Suppressor macrophage treated with lipopolysaccharide for 4 hours (primary cell): ENCODE measurements at places on chromosomes 11 and 22.

DNA sequence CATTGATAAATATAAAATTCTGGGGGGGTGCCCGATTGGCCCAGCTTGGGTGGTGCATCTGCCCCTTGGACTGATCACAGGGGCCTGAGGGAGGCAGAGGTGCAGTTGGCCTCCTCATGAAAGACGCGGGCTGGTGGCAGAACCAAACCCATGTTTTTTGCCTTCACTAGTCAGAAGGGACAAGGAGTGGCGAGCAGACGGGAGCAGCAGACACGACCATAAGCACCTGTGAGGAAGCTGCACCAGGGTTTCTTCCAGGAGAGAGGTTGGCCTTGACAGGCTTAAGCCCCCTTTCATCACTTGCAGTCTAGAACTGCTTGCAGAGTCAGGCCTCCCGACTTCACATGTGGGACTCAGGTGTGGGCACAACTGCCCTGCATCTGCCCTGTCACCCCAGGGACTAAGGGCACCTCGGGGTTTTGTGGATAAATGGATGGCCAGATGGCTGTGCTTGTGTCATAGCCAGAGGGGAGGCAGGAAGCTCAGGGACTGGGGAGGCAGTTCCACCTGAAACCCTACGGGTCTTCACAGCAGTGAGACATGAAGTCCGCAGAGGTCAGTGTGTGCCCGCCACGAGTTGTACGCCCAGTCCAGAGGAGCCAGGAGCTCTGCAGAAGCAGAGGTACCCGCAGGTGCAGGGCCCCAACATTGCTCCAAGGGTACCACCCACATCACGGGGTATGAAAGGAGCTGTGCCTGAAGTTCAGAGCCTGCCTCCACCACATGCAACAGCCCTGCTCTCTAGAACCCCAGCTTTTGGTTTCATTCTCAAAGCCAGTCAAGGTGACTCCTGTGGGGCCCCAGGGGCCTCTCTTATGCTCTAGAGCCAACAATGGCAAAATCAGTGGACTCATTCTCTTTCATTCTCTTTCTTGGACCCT, 18.2 kb upstream of the SYT13 start:
- no peak for DNase-seq

DNA sequence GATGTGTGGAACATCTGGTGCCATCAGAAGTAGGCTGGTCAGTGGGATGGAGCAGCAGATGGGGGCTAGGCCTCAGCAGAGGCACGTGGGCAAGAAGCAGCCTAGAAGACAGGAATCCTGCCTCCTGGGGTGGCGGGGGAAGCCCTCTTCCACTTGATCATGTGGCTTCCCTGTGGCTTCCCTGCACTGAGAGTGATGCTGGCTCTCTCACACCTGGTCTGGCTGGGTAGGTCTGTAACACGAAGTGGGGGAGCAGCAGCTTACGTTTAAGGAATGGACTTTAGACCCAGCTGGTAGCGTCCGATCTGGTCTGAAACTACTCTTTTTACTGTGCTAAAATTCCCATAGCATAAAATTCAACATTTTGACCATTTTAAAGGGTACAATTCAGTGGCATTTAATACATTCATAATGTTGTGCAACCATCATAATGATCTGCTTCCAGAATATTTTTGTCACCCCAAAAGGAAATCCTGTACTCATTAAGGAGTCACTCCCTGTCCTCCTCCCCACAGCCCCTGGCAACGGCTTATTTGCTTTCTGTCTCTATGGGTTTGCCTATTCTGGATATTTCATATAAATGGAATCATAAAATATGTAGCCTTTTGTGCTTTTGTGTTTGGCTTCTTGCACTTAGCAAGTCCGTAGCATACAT, 21.7 kb downstream of the PTPN5 start:
- no peak for DNase-seq

DNA sequence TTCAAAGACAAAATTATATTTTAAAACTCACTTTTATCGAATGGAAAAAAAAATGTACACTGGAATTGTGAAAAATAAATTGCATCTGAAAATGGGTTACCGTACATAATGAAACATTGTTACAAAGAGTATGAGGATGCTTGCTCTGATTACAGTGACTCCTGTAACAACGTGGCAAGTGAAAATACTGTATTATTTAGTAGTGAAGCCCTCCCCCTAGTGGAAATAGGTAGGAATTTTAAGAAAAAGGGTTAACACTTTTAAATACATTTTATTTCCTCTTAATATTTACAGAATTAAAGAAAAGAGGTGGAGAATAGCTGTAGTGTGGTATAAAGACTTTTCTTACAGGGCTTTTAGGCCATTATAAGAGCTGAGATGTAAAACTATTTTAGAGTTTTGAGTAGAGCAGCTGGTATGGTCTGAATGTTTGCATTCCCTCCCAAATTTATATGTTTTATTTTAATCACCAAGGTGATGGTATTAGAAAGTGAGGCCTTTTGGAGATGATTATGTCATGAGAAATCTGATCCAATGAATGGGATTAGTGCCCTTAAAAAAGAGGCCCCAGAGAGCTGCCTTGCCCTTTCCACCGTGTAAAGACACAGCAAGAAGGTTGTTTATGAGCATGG, 25.2 kb downstream of the FAM76B start:
- DNase-seq: peak; percentile 73

DNA sequence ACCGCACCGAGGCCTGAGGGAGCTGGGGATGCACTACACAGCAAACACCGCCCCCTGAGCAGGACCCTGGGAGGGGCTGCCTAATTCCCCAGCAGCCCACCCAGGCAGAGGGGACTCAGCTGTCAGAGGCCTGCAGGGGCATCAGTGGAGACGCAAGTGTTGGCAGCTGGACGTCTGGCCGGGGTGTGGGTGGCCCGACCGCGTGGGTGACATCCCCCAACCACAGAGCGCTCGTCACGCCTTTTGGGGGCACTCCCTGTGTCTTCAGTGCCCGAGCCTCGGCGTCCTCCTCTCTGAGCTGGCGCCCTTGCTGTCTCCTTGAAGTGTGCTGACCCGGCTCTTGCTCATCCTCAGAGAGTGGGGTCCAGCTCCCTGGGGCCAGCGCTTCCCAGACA, 150.2 kb downstream of the BRD1 start:
- no peak for DNase-seq

DNA sequence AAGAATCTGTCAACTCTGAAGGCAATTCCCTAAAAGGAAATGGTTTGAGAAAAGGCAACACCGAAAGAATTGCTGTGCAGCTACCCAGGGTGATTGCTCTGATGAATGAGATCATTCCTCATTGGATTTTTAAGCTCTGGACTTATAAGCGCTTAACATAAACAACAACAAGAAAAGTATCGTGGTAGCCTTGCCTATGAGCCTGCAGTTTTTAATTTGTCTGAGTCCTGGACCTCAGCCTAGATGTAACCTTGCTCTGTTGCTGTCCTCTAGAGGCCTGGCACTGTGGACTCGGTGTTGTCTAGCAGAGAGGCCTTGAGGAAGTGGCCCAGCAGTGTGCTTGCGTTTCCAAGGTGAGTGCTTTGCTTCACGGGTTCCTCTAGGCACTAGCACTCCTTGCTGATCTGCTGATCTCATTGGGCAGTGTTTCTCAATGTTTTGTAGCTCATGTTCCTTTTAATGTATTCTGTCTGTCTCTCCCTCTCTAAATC, 20.4 kb downstream of the CCDC81 start:
- DNase-seq: no peak

DNA sequence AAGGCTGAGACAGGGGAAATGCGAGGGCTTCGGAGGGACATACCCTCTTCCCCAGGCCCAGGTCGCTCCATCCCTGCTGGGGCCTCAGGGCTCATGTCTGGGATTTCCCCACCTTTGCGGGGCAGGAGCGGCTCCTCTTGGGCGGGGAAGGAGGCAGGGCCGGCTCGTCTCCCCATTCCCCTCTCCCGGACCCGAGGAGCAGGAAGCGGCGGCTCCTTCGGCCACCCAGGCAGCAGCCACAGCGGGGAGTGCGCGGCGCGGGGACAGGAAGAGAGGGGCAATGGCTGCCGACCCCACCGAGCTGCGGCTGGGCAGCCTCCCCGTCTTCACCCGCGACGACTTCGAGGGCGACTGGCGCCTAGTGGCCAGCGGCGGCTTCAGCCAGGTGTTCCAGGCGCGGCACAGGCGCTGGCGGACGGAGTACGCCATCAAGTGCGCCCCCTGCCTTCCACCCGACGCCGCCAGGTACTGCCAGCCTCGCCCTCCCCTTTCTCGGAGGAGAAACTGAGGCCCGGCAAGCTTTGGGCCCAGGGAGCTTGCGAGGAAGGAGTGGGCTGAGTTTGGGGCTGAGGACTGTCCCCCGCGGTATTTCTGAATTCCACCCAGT, at the start of gene ANKK1:
ANKK1 (plus strand) TSS at position 175 of the 607 bp plus-strand sequence; CDS start at position 281, 106 bp downstream.
- DNase-seq: no peak
